Right kidney (tissue), 9 donors: ENCODE measurements at places on chromosomes 12 and 14.

- DNase-seq, result peak; percentile 33
Observed at GRCh38 chr12:103877934-103878510, 37.0 kb upstream of the NT5DC3 start.

GRCh38 chr14:85590784-85591183 is 60.8 kb downstream of the FLRT2 start:
- no peak for DNase-seq

GRCh38 chr12:114340231-114340630 is 65.7 kb downstream of the TBX5 start:
- DNase-seq, result no peak

DNA sequence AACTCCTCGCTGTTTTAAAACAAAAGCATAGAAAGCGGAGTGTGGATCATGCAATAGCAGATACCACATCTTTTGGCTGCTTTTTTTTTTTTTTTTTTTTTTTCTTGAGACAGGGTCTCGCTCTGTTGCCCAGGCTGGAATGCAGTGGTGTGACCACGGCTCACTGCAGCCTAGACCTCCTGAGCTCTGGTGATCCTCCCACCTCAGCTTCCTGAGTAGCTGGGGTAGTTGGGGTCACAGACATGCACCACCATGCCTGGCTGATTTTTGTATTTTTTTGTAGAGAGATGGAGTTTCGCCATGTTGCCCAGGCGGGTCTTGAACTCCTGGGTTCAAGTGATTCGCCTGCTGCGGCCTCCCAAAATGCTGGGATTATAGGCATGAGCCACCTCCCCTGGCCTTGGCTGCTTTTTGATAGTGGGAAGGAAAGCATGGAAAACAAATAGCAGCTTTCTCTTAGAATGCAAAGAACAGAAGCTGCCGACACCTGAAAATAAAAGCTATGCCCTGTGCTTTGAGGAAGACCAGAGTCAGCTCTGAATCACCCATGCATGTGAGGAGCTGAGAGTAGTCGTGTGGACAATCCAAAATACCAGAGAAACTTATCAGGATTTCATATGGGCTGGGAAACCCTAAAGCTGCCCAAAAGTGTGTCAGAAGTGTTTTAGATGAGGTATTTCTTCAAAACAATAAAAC is 3.6 kb upstream of the ELK3 start:
- DNase-seq, result no peak

DNA sequence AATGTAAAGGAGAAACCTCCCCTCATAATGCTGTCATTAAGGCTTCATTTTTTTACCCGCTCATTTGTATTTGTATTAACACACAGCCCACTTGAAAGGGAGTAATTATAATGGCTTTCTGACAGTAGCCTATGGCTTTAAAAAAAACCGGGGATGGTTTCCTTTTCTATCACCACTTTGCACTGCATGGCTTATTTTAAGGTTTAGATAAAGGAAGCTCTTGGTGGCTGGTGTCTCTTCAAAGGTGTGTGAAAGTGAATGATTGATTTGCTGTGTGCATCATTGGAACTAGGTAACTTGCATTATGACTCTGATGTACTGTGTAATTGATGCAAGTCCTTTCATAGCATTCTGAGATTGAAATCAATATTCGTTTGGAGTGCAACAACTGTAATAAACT is 80.7 kb downstream of the NPAS3 start:
- no peak for DNase-seq

- no peak for DNase-seq
Observed at GRCh38 chr14:53890611-53891101, 66.0 kb downstream of the BMP4 start.

- DNase-seq, result no peak
Observed at GRCh38 chr12:103469719-103470118, 26.0 kb downstream of the C12orf42 start.
